ENCODE measurements at places on chromosomes 13 and 19.
A peak's percentile ranks its signal among the peaks of the same experiment; 100 is the strongest.

GRCh38 chr13:91417660-91418325, 19.4 kb downstream of the GPC5 start:
- DNase-seq: no peak

GRCh38 chr13:32036126-32036695, 4.6 kb downstream of the FRY start:
- DNase-seq: no peak

DNA sequence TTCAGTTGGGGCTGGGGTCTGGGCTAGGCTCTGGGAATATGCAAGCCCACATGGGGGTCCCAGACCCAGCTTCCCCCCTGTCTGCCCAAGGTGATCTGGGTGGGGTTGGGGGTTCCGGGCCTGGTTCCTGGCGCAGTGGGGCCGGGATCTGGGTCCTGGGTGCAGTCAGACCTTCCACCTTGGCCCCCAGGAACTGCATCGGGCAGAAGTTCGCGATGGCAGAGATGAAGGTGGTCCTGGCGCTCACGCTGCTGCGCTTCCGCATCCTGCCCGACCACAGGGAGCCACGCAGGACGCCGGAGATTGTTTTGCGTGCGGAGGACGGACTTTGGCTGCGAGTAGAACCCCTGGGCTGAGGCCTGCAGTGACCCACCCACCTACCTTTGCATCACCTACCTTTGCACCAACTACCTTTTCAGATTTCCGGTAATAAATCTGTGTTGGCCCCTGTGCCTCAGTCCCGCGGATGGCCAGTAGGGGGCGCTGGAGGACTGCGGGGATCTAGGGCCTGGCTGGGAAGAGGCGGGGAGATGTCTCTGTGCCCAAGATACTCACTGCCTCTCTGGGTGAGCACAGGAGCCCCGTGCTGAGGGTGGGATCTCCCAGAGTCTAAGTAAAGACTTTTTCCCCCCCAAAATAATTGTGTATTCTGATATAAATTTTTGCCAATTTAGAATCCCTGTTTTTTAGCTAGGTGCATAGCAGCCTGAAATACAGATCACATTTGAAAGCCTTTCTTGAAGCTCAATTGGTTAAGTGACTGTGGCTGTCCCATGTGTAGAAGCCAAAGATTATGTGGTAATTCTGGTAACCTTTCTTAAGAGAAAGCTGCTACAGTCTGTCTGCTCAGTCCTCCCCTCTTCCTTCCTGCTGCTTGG, 11.5 kb upstream of the CYP4F3 start:
- DNase-seq: peak; percentile 61

DNA sequence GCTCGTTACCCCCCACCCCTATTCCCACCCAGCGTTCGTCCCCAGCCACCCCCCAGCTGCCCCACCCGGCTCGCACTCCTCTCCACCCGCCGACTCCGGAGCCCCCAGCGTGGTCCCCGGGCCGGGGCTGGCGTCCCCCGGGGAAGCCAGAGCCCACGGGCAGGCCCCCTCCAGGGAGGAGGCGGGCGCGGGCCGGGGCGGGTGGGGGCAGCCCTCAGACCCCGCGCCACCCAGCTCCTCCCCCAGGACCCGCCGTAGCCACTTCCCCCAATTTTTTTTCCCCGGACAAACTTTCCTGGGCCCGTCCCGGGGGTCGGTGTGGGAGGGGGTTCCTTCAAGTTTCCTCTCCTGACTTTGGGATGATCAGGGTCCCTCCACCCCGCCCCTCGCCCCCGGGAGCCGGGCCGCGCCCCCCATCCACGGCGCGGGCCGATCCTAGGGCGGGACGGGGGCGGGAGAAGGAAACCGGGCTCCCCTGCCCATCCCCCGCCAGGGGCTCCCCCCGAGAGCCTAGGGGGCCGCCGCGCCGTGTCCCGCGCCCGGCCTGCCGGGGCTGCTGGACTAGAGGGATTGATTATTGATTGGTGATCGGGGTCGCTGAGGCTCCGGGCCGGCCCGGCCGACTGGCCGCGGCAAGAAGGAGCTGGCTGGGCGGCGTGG, 927 bp upstream of the TSHZ3 start:
- DNase-seq: no peak

DNA sequence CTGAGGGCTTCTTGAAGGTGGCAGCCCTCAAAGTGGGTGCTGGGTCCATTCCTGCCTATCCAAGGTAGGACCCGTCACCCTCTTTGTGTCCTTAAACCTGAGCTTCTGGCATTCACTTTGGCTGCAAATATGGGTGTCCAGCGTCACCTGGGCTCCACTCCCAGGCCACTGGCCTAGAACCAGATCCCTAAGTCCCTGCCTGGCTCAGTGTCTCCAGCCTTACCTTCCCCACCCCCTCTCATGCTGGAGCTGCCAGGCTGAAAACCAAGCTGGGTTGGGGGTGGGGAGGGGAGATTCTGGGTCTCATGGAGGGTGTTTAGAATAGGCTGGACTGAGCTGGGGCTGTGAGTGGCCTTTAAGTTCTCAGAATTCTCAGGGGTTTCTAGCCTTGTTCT, 12.4 kb downstream of the PDE4A start:
- DNase-seq: no peak

DNA sequence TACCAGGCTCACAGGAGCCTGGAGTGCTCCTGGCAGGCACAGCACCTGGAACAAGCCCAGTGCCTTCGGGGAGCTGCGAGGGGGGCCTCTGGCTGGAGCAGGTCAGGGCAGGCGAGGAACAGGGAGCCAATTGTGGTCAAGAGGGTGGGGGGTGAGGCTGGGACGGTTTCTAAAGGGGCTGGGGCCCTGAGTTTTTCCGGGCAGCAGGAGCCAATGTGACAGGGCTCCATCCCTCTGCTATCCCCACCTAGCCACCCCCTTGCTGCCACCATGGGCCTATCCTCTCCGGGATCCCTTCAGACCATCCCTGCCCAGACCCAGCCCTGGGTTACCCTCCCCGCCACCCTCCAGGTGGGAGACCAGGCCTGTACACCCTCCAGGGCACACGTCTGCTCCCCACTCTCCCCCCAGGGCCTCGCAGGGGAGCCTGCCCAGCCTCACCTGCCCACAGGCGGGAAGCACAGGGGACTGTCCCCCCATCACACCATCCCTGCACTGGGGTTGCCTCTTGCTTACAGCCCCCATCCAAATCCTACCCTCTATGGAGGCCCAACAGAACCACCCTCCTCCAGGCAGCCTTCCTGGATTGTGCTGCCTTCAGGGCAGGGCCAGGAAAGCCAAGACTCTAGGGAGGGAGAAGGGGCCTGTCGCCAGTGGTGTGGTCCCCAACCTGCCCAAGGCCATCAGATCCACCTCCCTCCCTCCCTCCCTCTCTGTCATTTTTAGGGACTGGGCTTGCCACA, 121.0 kb downstream of the URI1 start:
- no peak for DNase-seq

DNA sequence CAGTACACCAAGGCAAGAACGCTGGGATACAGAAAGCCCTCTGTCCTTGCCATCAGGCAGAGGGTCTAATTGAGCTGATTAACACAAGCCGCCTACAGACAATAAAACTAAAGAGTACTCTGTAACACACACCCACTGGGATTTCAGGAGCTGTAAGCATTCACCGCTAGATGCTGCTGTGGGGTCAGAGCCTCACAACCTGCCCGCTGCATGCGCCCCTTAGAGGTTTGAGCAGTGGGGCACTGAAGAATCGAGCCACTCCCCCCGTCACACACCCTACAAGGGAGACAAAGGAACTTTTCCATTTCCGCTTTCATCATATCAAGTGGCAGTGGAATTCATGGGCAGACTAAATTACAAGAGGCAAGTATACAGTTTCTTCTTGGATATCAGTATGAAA, 1080.6 kb downstream of the PCDH17 start:
- no peak for DNase-seq

GRCh38 chr13:41681587-41681986, 224.2 kb downstream of the RGCC start:
- DNase-seq: no peak

GRCh38 chr13:36512771-36513170, 80.5 kb downstream of the CCNA1 start:
- no peak for DNase-seq

DNA sequence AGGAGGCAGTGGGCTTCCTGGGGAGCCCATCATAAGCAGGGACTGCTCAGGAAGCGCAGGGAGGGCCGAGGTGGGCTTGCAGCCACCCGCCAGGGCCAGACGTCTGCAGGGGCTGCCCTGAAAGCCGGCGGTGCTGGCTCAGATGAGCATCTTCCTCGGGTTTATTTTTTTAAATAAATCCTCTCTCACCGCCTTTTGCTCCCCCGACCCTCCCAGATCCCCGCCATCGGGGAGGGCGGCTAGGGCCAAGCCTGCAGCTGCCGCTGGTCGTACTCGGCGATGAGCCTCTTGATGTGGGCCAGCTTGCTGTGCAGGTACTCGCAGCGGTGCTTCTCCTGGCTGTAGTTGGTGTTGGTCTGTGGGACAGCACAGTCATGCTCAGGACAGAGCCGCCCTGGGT, 6.6 kb upstream of the ISYNA1 start:
- no peak for DNase-seq

DNA sequence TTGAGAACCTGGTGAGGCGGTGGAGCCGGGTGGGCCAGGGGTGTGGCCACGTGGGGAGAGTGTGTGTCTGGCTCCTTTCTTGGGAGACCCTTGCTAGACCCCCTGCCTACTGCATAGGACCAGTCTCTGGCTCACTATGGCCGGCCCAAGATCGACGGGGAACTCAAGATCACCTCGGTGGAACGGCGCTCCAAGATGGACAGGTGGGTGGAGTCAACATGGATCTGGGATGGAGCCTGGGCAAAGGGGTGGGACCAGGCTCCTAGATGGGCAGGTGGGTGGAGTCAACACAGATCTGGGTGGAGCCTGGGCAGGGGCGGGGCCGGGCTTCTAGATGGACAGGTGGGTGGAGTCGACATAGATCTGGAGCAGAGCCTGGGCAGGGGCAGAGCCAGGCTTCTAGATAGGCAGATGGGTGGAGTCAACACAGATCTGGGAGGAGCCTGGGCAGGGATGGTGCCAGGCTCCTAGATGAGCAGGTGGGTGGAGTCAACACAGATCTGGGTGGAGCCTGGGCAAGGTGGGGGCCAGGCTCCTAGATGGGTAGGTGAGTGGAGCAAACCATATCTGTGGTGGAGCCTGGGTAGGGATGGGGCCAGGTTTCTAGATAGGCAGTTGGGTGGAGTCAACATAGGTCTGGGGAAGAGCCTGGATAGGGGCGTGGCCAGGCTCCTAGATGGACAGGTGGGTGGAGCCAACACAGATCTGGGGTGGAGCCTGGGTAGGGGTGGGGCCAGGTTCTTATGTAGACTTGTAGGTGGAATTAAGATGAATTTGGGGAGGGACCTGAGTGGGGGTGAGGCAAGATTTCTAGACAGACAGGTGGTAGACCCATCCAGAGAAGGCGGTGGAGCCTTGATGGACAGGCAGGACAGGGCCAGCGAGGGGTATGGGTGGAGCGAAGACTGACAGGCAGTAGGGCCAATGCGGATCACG, 56.5 kb downstream of the VAV1 start:
- DNase-seq: no peak

GRCh38 chr19:19025861-19026260, 7.5 kb downstream of the SUGP2 start:
- DNase-seq: peak; percentile 54

- no peak for DNase-seq
Measured at GRCh38 chr13:86681223-86681622, 882.0 kb upstream of the SLITRK6 start.

- DNase-seq: peak; percentile 61
Measured at GRCh38 chr13:91347202-91347995, at the start of gene MIR17HG. Gene MIR17HG (plus strand): TSS chr13:91347687.

GRCh38 chr13:76516013-76516412, 370.2 kb downstream of the KCTD12 start:
- DNase-seq: no peak

DNA sequence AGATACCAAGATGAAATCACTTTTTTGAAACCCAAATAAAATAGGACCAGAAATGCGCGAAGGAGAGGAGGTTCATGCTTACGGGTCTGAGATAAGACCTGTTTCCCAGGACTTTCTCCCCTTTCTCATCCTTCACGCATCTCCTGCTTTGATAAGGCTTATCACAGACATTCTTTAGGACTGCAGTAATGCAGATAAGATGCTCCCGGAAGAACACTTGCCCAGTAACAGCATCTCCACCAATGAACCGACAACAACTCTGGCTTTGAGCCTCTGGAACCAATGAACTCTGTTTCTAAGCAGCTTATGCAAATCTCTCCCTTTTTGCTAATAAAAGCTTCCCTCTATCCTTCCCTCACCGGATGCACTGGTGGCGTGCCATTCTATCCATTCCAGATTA, 783.4 kb upstream of the ARGLU1 start:
- no peak for DNase-seq

GRCh38 chr13:28659621-28659970, 666 bp downstream of the POMP start:
- DNase-seq: no peak

GRCh38 chr13:105346141-105346775, 1189.2 kb downstream of the EFNB2 start:
- DNase-seq: no peak

DNA sequence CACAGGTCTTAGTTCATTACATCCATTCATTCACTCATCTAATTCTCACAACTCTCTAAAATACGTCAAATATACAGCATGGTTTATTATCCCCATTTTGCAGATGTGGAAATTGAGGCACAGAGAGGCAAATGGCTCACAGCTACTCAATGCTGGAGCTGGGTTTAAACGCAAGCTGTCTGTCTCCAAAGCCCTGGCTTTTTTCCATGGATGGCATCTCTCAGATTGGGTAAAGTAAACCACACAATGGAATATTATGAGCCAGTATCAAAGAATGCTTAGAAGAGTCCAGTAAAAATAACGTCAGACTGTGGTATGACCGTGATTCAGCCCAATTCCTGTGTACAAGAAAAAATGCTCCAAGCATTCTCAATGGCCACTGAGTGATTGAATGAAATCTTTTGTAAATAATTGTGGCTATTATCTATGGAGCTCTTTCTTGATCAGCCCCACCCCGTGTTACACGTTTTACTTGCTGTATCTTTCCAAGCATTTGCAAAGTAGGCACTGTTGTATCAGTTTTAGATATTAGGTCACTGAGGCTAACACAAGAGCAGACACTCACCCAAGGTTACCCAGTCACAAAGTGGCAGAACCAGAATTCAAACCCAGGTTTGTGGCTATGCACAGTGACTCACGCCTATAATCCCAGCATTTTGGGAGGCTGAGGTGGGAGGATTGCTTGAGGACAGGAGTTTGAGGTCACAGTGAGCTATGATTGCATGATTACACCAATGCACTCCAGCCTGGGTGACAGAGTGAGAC, 5.5 kb upstream of the ACP7 start:
- DNase-seq: peak; percentile 48

- DNase-seq: no peak
Measured at GRCh38 chr19:15635016-15635805, 5.5 kb upstream of the CYP4F3 start.

GRCh38 chr13:46385946-46386345, 1.1 kb downstream of the RUBCNL start:
- DNase-seq: no peak

DNA sequence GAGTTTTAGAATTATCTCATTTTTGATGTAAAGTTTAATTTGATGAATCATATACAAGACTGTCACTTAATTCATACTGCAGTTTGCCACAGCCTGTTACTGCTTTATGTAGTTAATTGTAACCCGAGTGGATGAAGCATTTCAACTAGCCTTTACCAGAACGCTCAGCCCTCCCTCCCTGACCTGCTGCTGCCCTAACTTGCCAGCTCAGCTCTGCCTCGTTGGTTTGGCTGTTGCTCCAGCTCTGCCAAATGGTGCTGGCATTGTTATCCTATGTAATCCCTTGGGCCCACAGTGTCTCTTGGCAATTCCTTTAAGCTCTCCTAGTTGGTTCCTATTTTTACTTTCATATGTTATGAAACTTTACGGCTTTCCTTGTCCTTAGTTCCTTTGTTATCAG, 113.3 kb downstream of the LMO7 start:
- DNase-seq: no peak

Measured in dermis microvascular lymphatic vessel endothelial cell (primary cell).